ENCODE measurements at places on chromosomes 12 and 14.

- no peak for DNase-seq
These were observed 141.9 kb upstream of the PLEKHG7 start for GRCh38 chr12:92560713-92561542.

DNA sequence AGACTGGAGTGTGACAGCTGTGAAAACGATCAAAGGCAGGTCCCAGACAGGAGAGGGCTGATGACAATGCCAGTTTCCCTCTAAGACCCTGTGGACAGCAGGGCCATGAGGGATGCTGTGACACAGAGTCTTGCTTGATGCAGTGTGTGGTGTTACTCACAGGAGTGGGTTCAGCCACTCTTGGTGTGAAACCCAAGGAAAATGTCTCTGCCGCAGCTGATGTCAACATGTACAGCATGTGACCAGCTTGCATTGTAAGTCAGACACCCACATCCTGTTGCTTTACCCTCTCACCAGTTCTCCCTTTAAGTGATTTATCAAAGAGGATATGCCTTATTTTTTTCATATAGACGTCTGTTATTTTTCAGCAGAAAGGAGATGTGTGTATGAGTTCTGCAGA lies 268.6 kb downstream of the BTG1 start:
- peak; percentile 82 for DNase-seq

GRCh38 chr14:75711796-75712211 lies 50.8 kb downstream of the TTLL5 start:
- peak; percentile 24 for DNase-seq

DNA sequence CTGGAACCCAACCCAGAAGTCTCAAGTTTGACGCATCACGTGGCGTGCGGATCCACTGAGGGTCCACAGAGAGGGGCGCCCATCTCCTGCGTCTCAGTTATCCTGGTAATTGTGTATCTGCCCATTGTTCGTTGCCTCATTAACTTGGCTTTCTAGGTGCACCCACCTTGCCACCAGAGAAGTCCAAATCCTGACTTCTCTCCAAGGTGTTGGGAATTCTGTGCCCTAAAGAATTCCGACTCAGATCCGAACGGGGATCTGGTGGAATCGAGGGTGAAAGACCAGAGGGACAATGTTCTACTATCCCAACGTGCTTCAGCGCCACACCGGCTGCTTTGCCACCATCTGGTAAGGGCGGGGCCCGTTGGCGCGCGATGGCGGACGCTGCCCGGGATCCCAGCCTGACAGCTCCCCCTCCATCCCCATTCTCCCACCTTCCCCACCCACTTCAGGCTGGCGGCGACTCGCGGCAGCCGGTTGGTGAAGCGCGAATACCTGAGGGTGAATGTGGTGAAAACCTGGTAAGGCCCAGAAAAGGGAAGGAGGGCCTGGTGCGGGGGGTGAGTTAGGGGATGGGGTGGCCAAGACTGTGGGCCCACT lies 481 bp downstream of the REC8 start:
- no peak for DNase-seq

DNA sequence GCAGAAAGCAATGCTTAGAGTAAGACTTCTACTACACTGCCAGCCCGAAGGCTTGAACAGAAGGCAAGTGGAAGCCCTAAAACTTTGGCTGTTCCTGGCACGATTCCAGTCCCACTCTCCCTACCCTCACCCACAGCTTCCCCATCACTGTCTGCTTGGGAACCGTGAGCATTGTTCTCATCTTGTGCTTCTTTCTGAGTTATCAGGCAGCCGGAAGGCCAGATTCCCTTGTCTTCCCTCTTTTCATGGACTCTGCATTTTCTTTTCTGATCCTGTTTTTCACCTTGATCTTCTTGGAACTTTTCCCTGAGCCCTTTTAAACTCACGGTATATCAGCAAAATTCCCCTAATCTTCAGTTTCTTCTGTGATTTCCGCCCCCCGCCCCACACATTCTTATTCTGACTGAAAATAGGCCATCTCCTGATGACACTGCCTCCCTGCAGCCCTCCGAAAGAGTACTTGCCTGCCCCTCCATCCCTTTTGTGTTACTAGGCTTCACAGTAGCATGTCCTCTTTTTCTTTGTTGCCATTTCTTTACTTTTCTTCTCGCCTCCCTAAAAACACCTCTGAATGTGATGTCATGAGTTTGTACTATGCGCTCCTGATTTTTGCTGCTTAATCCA lies 29.9 kb downstream of the RCOR1 start:
- peak; percentile 39 for DNase-seq

- no peak for DNase-seq
These were observed 57.2 kb downstream of the RIN3 start for GRCh38 chr14:92570674-92571262.

- no peak for DNase-seq
These were observed 7.9 kb upstream of the GPRC5A start for GRCh38 chr12:12883369-12884001.

DNA sequence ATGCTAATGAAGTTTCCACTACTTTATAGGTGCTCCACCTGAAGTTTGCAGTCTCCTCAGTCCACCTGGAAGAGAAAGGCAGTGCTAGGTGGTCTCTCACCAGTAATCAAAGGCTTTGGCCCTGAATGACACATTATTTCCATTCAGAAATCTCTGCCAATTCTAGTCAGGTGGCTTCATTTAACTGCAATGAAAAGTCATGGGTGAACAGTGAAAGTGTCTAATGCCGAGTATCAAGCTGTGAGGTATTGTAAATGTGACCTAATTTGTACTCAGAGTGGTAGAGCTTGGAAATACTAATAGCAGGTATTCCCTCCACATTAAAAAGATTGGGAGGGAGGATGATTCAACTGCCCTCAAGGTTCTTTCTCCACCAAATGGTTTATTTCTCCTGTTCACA lies 220.9 kb upstream of the LRFN5 start:
- DNase-seq = no peak

DNA sequence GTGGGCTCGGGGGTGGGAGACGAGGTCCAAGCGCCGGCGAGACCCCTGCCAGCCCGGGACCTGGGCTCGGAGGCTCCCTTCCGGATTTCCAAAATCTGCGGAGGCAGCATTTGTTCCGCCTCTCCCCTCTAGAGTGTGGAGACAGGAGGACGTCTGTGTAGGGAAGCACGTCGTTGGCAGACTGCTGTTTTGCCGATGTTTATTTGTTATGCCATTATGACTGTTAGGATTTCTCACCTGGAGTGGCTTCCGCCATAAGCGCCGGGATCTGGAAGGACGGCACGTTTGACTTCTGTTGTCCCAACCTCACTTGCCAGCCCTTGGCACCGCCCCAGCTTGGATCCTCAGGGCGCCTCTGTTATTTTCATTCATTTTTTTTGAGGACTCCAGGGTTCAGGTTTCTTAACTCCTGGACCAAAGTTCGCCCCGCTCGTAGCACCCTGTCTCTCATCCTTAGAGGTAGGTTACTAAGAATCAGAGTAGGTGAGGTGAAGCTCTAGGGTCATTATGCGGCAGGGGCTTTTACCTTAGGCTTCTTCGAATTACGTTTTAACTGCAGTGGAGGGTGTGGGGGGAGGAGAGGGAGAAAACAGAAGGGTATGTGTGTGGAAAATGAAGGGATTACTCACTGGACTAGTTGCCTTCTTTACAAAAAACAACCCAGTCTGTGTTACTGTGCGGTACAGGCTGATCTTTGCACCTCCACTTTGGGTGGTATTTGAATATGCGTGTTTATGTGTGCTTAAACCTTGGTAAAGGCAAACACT lies 547 bp upstream of the PYGL start:
- DNase-seq = peak; percentile 29

DNA sequence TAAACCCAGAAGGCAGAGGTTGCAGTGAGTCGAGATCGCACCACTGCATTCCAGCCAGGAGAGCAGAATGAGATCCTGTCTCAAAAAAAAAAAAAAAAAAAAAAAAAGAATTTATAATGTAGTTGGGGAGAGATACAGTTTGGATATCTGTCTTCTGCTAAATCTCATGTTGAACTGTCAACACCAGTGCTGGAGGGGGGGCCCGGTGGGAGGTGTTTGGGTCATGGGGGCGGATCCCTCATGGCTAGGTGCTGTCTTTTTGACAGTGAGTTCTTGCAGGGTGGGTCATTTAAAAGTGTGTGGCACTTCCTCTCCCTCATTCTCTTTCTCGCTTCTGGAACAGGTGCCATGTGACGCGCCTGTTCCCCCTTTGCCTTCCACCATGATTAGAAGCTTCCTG lies 32.8 kb downstream of the CLIP1 start:
- DNase-seq = no peak

GRCh38 chr12:78797196-78797931 lies 67.2 kb upstream of the SYT1 start:
- no peak for DNase-seq

GRCh38 chr12:58346032-58346632 lies 404.8 kb downstream of the ATP23 start:
- no peak for DNase-seq

DNA sequence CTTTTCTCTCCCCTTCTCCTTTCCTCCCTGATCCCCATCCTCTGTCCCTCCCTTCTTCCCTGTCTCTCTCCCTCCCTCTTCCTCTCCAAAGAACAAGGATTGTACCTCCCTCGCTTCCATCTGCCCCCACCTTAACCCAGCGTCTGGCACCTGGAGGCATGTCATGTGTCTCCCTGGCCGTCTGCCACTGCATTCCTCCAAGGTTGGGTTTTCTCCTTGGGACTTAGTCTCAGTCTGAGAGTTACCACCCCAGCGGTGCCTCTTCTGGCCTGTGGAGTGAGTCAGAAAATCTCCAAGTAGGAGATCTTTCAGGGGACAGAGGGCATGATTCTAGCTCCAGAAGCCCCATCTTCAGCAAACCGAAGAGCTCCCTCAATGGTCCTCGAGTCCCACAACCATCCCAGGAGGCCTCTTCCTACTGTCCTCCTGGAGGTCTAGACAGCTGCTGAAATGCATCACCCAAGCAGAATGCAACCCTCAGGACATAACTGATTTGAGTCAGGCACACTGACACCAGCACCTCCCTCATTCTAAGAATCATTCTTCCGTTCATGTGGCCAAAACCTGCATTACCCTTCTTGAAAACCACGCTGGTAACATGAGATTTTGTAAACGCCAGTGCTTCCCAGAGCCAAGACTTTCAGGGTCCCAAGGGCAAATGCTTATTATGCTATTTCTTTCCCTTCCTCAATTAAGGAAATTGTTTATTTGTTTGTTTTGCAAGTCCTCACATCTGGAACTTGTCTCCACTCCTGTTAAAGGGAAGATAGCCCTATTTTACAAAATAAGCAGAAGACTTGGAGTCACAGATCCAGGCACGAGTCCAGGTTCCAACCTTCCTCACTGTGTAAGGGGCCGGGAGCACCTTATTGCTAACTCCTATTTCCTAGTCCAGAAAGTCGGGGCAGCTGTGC lies 463.2 kb downstream of the BCL11B start:
- DNase-seq = no peak

GRCh38 chr12:10853776-10854175 lies 4.5 kb upstream of the PRR4 start:
- DNase-seq = no peak

DNA sequence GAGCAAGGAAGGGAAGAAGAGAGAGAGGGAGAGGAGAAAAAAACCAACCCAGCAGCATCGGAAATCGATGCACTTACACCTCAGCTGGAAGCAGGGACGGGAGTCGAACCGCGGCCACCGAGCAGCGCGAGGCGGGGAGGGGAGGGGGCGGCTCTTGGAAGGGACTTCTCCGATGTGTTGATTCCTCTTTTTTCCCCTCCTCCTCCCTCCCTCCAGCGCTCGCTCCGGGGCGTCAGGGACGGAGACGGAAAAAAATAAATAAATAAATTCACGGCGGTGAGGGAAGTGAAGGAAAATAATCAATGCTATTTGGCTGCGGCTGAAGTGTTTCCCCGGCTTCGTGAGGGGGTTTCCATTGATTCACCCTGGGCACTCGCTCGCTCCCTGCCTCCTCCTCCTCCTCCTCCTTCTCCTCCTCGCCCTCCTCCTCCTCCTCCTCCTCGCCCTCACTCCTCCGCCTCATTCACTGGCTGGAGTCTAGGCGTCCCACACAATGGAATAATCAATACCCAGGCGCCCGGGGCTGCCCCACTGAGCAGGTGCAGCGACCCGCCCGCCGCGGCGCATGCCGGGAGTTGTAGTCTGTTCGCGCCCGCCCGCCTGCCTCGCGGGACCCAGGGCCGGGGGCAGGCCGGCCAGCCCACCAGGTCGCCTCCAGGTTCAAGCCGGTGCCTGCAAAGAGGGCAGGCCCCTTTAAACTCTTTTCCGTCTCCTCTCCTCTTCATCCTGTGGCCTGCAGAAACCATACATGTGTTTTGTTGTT lies at the start of gene ZFHX2:
TSS of gene ZFHX2 (minus strand) at position 500 of the 763 bp plus-strand sequence. CDS start 16,440 bp downstream, outside the sequence.
- peak; percentile 88 for DNase-seq

GRCh38 chr14:63276492-63277342 lies 42.0 kb downstream of the GPHB5 start:
- DNase-seq = no peak

DNA sequence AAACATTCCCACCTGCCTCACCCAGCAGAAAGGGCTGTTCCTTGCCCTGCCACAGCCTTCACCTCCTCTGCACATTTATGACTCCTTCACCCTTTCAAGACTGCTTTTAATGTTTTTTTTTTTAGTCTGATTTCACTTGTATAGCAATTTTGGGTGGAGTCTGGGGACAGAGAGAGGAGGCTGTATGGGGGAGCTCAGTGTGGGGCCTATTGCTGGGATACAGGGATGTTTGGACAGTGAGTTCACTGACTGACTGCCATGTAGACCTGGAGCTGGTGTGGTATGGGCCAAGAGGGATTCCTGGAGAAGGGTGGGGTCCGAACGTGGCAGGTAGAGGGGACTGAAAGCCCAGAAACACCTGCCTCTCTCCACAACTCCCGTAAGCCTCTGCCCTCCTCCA lies 1.9 kb upstream of the KRT85 start:
- no peak for DNase-seq

DNA sequence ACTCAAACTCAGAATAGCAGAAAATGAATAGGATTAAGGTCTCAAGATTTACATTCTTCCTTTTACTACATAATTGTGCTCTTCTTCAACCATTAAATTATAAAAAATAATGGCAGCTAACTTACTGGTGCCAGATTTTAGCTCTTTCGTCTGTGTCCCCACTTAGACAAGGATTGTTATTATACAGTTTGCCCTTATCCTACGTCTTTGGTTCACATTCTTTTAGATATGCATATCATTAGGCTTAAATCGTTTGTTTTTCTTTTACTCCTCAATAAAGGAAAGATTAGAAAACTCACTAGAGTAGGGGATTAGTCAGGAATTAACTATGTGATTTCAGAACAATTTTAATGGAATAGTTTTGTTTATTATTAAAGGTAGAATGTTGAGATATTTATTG lies 129.6 kb upstream of the GARIN2 start:
- no peak for DNase-seq

GRCh38 chr12:64383675-64384074 lies 6.9 kb downstream of the C12orf56 start:
- DNase-seq = no peak

DNA sequence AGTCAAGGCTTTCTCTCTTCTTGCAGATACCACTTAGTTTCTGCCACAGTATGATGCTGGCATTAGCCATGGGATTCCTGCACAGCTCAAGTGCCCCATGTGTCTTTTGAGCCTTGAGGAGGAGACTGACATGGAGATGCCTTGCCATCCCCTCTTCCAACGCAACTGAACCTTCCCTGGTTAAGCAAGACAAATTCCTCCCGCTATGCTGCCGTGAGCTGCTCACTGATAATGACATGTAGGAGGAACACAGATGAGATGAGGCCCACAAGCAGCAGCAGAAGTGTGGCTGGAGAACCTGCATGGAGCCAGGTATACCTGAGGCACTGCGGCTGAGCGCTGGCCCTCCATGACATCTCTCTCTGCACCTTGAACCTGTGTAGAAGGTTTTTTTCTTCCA lies 15.4 kb upstream of the PPP1R1A start:
- peak; percentile 17 for DNase-seq
